ENCODE measurements at places on chromosomes 2 and 18.
A peak's percentile ranks its signal among the peaks of the same experiment; 100 is the strongest.

- DNase-seq, result no peak
Observed at GRCh38 chr2:175227393-175227792, 45.9 kb upstream of the ATP5MC3 start.

- no peak for DNase-seq
Observed at GRCh38 chr2:48448274-48449061, 81.5 kb upstream of the STON1 start.

DNA sequence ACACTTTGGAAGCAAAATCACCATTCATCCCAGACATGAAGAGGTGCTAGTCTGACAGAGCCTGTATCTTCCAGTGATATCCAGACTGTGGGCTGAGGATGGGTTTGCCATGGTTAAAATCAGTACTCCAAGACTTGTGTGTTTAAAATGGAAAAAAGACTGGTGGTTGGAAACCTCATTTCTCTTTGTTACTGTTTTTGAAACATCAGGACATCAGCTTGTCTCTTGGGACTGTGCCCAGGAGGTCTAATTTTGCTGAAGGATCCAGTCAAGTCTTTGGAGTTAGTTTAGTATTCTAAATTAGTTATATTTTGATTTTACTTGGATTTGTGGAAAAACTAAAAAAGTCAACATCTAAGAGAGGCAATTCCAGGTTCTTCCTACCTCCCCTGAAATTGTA lies 578.4 kb downstream of the PLCL1 start:
- DNase-seq, result no peak

- DNase-seq, result no peak
Observed at GRCh38 chr2:227511955-227512354, 40.0 kb downstream of the AGFG1 start.

DNA sequence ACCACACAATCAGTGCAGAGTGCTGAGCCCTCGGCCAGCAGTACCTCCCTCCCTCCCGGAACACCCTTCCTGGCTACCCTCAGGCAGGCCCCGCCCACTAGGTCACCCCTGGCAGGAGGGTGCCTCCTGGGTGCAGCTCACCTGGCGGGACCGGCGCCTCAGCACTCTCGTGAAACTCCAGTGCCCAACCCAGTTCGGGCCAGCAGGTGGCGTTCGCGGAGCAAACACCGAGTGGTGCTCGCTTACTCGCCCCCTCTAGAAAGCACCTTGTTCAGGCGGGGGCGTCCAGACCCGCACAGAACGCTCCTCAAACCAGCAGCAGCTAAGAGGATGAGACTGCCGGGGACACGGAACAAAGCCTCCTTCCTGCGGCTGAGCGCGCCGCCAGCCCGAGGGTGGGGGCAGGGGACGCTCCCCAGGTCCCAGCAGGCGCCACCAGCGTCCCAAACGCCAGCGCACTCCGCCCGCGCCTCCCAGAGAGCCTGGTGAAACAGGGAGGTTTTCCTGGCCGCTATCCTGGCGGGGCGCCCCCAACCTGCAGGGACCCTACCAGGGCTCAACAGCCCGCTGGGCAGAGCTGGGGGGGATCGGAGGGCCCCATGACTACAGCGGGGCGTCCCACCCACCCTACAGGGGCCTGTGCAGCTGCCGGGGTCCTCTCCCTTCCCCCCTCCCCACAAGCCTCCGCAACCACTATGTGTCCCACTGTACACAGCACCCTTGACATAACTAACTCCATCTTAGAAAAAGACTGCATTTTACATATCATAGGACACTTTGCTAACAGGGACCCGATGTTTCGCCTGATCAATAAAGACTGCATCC lies 44.7 kb downstream of the MRPS5 start:
- DNase-seq, result peak; percentile 87

GRCh38 chr2:40287195-40287594 lies 164.7 kb downstream of the SLC8A1 start:
- no peak for DNase-seq

DNA sequence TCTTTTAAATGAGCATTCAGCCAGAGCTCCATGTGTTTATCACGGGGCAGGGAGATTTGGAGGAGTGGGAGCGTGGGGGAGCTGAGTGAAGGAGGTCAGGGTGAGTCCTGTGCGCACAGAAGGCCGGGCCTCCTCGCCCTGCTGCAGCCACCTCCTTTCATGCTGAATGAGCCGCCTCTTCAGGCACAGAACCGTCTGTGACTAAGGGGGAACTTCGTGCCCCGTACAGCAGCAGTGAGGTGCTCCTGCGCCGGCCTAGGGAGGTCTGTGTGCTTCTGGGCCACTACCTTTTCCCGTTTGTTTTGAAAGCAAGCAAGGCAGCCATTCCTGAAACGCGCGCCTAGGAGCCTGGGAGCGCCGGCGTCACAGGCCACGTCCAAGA lies 27.1 kb upstream of the ZNF516 start:
- no peak for DNase-seq

DNA sequence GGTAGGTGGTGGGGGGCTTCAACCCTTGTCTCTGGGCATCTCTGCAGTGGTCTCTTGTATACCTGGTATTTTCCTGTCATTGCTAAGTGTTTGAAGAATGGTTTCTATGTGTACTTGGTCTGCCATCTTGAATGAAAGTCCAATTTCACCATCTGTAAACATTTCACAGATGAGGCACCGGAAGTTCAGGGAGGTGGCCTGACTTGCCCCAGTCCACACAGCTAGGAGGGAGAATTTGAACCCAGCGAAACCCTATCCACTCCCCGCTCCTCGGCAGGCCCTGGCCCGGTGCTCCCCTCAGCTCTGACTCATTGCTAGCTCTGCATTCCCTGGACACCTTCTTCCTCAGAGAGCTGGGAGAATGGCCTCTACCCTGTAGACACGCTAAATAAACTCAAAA lies 30.5 kb downstream of the ZAP70 start:
- no peak for DNase-seq

DNA sequence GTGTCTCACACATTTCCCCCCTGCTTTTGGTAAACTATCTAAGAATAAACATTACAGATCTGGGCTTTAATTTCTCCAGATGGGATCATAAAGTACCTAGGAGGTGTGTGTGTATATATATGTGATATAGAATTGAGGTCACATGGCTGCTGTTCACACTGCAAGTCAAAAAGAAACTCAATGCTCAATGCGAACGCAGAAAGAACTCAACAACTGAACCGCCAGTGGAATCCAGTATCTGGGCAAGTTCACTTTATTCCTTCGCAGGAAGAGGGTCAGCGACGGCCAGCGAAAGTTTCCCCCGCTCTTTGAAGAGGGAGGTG lies 17.7 kb downstream of the POU3F3 start:
- DNase-seq, result no peak

- no peak for DNase-seq
Observed at GRCh38 chr2:134217924-134218323, 35.9 kb upstream of the MGAT5 start.

DNA sequence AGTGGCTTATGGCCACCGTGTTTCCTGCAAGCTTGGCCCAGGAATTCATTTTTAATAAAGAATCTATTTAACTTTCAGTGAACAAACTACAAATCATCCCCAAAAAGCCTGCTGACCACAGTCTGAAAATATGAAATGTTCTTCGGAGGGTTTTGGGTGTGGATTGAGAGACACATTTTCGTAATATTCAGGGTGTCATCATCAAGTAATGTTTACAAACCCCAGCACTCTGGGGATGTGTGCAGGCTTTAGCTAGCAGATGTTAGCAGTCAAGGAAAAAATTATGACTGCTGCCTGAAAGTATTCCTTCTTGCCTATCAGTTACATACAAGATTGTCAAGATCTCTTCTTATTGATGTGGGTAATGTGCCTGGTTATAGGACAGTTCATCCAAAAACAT lies 143.9 kb upstream of the FN1 start:
- DNase-seq, result no peak

GRCh38 chr2:19790291-19790690 lies 111.5 kb downstream of the TTC32 start:
- no peak for DNase-seq

DNA sequence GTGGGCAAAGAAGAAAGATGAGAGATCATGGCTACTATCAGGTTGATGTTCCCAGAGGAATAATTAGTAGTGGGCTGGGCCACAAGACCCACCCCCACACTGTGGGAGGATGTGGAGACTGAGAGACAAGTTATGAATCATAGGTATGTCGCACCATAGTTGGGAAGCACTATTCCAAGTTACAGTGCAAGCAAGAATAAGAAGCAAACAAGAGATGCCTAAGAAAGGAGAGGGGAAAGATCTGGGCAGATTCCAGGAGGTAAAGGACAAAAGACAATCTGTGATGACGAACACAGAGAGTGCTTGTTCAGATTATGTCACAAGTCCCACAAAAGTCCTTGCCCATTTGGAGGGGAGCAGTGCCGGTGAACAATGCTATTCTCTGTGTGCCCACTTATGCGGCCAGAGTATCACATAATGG lies 56.6 kb downstream of the FAM228A start:
- DNase-seq, result no peak

- DNase-seq, result no peak
Observed at GRCh38 chr2:30201990-30202389, 29.3 kb upstream of the LBH start.

DNA sequence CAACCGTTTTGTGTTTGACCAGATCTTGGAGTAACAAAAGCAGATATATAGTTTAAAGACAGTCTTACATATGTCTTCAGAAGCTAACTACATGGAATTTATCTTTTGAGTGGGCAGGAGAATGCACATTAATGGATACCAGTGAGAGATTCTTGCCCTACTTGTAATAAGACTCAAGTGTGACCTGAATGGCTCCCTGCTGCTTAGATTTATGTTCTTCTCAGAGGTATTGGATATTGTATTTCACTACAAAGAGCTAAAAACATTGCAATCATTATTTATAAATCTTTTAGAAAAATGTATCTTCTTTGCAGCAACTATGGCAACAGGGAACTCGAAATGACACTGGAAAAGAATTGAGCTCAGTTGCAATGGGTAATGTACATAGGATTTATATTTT lies 227.7 kb downstream of the LRRTM4 start:
- DNase-seq, result no peak

- no peak for DNase-seq
Observed at GRCh38 chr2:236866542-236867340, 218.9 kb upstream of the COPS8 start.

DNA sequence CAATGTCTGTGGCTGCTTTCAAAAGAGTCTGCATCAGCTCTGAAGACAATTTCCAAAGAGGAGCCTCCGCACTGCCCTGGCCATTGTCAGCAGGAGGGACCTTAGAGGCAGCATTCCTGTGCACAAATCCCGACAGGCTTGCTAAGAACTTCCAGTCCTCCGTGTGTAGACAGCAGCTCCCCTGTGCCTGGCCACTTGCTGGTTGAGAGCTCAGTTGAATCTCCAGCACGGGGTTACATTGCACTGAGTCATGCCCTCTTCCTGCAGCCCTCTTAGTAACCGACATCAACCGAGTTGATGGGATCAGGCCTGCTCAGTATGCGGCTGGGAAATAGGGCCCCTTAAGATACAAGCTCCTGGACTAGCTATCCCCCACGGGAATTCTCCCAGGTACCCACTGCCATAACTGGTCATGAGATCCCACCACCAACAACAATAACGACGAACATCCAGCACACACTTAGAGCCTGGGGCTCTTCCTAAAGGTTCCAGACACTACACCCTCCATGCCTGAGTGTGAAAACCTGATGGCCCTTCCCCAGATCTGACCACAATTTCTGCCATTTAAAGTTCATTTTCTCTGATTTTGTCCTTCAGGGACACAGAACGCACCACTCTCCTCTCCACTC lies 12.0 kb downstream of the ATP6V1B1 start:
- DNase-seq, result no peak

DNA sequence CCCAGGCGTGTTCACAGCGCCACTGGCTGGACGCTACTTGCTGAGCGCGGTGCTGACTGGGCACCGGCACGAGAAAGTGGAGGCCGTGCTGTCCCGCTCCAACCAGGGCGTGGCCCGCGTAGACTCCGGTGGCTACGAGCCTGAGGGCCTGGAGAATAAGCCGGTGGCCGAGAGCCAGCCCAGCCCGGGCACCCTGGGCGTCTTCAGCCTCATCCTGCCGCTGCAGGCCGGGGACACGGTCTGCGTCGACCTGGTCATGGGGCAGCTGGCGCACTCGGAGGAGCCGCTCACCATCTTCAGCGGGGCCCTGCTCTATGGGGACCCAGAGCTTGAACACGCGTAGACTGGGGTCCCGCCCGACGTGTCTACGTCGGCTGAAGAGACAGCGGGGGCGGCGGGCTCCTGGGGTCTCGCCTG lies 891 bp upstream of the KHK start:
- peak; percentile 10 for DNase-seq

GRCh38 chr18:25005541-25006403 lies 346.2 kb downstream of the ZNF521 start:
- no peak for DNase-seq

DNA sequence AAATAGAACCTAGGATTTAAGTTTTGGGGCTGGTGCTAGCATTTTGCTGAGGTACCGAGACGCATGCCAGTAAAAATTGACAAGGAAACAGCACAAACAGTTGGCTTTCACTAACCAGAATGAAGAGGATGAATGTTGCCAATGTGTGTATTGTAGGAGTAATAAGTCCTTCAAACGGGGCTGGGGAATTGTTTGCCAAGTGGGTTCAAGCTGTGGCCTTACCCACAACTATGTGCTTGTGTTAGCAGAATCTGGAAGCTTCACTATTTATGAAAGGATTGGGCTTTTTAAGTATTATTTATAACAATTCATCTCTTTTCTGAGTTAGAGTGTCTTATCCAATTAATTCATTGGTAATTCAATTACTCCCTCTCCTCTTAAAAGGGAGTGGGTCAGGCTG lies 15.0 kb upstream of the KIF5C start:
- DNase-seq, result no peak

DNA sequence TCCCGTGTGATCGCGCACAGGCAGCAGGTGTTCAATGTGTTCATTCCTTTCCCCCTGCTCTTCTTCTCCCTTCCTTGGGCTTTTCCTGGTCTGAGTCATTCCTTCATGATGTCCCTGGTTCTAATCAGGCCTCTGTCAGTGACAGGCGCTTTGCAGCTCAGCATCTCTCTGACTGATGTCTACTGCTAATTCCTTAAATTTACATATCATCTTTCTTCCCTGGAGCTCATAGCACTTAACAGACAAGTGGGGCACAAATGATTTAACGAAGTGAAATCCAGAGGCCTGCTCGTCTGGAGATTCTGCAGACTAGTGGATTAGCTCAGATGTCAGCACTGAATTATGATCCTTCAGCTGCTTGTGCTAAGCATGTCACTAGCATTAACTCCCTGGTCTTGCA lies 77.9 kb downstream of the NRP2 start:
- no peak for DNase-seq

- no peak for DNase-seq
Observed at GRCh38 chr2:29039718-29040480, 34.4 kb downstream of the PCARE start.

- DNase-seq, result no peak
Observed at GRCh38 chr2:240507060-240507777, 50.6 kb downstream of the ANKMY1 start.

GRCh38 chr2:1421731-1422130 lies 8.5 kb downstream of the TPO start:
- no peak for DNase-seq

GRCh38 chr2:16674154-16674553 lies 8.5 kb upstream of the CYRIA start:
- no peak for DNase-seq

GRCh38 chr18:50461251-50461650 lies 86.4 kb downstream of the SKA1 start:
- DNase-seq, result no peak

GRCh38 chr2:26571316-26571715 lies 69.8 kb downstream of the CIB4 start:
- no peak for DNase-seq

- DNase-seq, result no peak
Observed at GRCh38 chr18:28512357-28512756, 335.4 kb upstream of the CDH2 start.
